CD4-positive, alpha-beta T cell treated with Interleukin-2 at 100 ng/mL for 4 hours (primary cell): ENCODE measurements at places on chromosomes 4 and X.

- DNase-seq = no peak
Measured at GRCh38 chrX:58051346-58051745, 141.1 kb upstream of the ZXDA start.

DNA sequence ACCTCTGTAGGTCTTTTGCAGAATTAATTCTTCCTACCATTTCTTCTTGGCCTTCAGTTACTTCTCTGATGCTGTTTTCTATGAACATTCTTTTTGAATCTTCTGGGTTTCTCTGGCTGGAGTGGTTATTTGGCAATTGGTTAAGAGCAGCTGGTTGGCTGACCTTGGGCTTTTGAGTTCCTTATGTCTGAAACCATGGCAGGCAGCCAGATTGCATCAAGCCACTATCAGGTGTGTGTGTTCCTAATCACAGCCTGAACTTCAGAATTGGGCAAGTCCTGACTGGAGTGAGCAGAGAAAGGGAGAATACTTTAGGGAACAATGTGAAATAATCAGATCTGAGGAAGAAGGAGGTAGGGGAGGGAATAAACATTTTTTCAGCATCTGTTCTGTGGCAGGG lies 90.2 kb downstream of the ARHGAP10 start:
- no peak for DNase-seq

DNA sequence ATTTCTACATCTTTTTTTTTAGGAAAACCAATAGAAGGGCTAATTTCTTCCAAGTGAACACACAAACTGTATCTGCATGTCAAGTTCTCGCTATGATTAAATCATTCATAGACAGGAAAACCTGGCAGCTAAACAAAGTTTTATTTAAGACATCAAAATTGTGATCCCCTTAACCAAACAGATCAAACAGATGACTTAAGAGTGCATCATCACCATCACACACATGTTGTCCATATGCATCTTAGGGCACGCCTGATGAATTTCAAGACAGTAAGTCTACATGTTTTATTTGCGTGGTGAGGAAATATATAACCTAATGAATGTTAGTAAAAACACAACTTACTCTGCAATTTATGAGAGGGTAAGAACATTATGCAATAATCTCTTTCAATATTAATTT lies 317.0 kb upstream of the ANXA10 start:
- no peak for DNase-seq

GRCh38 chr4:139266583-139267257 lies 13.3 kb downstream of the MGARP start:
- DNase-seq = peak; percentile 75

DNA sequence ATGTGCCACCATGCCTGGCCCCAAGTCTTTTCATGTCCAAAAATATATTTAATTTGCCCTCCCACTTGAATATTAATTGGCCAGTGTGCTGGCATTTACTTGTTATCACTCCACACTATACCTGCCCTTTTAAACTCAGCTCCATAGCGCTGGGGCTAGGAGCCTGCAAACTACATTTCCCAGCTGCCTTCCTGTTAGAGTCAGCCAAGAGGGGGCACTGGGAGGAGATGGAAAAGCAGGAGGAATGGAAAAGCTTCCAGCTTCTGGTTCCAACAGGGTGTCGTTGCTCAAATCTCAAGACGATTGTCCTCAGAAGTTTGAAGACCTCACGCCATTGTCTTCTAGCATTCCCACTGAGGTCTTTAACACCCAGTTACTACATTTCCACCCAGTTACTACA lies 315.5 kb downstream of the BCOR start:
- no peak for DNase-seq

DNA sequence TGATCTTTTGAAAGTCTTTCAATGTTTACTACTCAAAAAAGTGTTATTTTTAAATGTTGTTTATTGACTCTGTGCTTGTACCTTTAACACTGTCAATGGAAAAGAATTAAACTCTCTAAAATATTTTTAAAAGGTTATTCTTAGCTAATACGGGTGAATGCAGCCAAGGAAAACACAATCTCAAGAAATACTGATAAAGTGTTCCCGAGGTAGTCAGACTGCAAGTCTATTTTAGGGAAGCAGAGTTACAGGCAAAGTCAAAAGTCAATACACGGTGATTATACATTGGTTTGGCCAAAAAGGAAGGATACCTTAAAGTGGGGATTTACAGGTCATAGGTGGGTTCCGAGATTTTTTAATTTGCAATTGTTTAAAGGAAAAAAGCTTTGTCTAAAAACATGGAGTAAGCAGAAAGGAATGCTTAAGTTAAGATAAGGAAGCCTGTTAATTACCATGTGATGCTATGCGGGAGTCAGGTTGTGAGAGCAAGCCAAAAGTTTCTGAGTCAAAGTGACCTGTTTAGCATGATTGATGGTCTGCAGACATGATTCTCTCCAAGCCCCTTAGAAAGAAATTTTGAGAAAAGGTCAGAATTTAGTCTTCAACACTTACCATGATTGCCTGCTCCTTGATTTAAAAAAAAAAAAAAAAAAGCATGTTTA lies 288.4 kb downstream of the KLHL4 start:
- no peak for DNase-seq

DNA sequence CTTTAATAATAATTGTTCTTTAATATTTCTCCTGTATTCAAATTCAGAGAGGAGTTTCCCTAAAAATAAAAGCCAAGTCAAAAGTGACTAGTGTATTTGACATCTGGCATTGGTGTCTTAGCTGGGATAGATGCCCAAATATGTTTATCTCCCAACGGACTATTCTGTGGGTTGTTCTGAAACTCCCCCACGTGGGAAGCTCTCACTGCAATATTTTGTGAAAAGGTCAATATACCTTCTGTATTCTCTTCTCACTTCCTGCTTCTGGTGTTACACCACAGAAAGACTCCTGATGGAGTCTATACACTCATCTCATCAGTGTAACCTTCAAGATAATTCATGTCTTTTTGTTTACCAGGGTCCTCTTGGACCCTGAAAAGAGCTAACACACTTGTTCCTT lies 2052.8 kb upstream of the TENM3 start:
- DNase-seq = no peak

- no peak for DNase-seq
Measured at GRCh38 chr4:121614101-121614500, 82.7 kb downstream of the ANXA5 start.

GRCh38 chr4:88752076-88752463 lies 54.4 kb upstream of the NAP1L5 start:
- no peak for DNase-seq

GRCh38 chr4:38177641-38178391 lies 217.6 kb downstream of the PTTG2 start:
- peak; percentile 51 for DNase-seq

GRCh38 chr4:186074189-186074588 lies 5.2 kb downstream of the TLR3 start:
- no peak for DNase-seq

DNA sequence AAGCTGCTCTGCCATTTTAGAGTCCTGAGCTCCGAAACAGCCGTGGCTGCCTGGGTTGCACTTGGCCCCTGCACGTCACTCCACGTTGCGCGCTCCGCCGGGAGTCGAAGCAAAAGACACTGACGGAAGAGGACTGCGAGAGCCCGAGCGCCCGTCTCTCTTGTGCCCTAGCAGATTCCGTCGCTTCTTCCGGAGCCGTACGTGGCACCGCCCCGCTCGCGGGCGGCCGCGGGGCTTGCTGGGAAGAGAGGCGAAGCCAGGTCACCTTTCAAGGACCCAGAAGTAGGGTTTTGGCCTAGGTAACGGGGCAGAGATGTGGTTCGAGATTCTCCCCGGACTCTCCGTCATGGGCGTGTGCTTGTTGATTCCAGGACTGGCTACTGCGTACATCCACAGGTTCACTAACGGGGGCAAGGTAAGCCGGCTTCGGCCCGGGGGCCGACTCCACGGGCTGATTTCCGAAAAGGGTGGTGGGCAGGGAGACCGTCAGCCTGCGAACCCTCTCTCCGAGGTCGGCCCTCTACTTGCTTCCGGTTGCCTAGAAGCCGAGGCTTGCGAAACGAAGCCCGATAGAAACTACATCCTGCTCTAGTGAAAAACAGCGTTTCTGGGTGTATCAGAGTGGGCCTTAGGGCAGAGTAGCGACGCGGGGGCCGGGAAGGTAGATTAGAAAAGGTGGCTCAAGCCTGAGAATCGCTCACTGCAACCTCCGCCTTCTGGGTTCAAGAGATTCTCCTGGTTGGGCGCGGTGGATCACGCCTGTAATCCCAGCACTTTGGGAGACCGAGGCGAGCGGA lies at the start of the genes NDUFA1 and RNF113A:
Gene NDUFA1 (plus strand): TSS at position 234 of the 797 bp plus-strand sequence. CDS start 80 bp downstream, at position 314.
Gene RNF113A (minus strand): TSS at position 135 of the 797 bp plus-strand sequence. CDS start 120 bp downstream, at position 15.
- DNase-seq = peak; percentile 87

GRCh38 chr4:39348371-39349315 lies 17.5 kb downstream of the RFC1 start:
- no peak for DNase-seq

DNA sequence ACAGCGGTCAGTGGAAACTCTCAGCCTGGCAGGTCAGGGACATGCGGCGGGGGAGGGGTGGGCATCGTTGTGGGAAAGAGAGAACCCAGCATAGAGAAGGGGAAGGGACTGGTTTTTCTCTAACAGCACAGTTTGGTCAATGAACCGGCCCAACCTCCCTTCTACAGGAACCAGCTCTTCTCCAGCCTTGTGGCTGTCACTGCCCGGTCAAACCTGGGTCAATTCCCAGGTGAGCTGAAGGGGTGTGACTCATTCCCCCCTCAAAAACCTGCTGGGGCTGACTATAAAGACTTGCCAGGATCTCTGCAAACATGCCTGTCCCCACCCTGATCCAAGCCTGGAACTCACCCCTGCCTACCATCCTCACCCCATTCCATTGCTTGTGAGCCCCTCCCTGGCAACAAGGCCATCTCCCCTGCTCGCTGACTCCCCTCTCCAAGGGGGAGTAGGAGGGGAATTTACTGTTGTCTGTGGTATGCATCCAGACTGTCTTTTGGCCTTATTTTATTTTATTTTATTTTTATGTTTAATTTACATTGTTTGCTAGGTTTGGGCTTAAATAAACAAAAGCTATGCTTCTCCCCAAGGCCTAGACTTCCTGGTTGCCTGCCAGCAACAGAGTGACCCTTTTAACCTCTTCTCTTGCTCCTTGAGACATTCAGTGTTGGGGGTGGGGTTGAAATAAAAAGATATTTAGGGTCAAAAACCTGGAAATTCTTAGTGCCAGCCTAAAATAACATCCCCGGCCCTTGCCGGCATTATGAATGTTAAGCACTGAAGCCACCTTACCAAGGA lies 49.6 kb downstream of the TSC22D3 start:
- DNase-seq = no peak

DNA sequence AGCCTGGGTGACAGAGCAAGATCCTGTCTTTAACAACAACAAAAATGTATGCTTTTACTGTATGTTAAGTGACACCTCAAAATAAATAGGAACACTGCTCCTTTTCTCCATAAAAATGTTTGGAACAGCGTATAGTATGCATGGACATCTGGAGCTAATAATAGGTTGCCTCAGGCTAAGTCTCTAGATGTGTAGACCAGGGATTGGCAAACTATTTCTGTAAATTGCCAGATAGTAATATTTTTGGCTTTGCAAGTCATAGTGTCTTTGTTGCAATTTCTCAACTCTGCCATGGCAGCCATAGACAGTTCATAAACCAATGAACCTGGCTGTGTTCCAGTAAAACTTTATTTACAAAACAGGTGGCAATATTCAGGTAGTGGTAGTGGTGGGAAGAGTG lies 76.6 kb upstream of the CBLL2 start:
- DNase-seq = no peak

DNA sequence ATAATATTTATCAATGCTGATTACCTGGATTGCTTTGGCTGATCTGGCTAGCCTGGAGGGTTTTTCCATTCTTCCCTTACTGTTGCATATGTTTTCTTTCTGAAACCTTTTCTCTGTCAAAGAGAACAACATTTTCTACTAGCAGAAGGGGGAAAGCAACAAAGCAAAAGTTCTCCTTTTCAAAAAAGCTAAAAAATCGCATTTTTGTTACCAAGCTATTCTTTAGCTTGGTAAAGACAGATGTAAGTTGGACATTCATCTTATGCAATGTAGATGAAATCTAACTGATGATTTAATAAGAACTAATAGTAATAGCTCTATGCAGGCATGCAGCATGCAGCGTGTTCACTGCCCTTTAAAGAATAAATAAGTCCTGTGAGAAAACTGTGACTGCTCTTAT lies at the start of gene GRXCR1:
Gene GRXCR1 (plus strand): TSS at position 301 of the 400 bp plus-strand sequence. CDS start 554 bp downstream, outside the sequence.
- no peak for DNase-seq

- DNase-seq = peak; percentile 35
Measured at GRCh38 chrX:69093960-69094871, 71.0 kb downstream of the PJA1 start.

DNA sequence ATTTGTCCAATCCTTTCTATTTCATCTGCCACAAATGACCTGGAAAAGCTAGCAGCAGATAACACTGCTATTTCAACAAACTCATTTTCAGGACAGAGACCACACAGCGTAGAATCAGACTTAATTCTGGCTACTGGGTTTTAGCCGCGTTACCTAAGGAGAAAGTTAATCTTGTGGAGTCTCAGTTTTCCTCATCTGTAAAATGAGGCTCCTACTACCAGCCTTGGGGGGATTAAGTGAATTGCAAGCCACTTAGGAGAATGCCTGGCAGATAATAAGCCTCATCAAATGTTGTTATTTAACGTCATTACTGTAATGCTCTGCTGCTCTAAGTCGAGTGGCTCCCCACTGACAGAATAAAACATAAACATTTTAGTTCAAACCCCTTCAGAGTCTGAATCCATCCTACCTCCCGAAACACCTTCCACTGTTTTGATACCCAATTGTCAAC lies 1.4 kb downstream of the CCNI start:
- no peak for DNase-seq

GRCh38 chr4:7276515-7276914 lies 84.2 kb downstream of the SORCS2 start:
- no peak for DNase-seq

DNA sequence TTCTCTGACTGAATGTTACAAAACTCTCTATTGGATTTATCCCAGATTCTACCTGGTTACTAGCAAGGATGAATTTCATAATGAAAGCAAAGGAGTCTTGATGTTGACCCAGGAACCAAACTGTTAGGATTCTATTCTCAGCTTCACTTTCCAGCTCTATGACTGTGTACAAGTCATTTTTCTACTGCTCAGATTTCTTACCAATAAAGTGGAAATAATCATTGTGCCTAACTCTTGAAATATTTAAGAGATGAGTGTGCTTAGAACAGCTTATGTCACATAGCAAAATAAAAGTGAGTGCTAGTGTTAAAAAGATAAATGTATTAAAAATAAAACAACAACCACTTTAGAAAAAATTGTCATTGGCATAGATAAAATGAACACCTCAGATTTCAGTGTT lies 45.6 kb downstream of the EPHA5 start:
- no peak for DNase-seq

DNA sequence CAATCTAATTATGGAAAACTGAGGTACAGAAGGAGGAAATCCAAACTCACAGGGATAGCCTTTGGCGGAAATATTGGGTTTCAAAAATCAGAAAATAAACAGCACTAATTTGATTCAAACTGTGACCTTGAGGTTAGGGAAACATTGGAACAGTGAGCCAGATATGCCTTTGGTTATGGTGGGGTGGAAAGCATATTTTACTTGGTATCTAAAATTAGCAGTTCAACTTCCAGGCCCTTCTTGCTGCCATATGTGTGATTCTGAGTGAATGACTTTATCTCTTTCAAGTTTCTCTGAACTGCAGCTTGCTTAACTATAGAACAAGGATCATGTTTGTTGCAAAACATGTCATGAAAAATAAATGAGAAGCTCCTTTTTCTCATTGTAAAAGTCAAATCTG lies 240.9 kb upstream of the VEGFC start:
- DNase-seq = no peak

- no peak for DNase-seq
Measured at GRCh38 chr4:116073051-116073450, 959.6 kb upstream of the NDST4 start.
